Esophagus mucosa (tissue), 1 donor: ENCODE measurements at places on chromosomes 1 and 21. TPM values are rescaled to one million over a fixed set of nuclear protein-coding genes. Genes with fewer than 3 reads are reported as not detected.

DNA sequence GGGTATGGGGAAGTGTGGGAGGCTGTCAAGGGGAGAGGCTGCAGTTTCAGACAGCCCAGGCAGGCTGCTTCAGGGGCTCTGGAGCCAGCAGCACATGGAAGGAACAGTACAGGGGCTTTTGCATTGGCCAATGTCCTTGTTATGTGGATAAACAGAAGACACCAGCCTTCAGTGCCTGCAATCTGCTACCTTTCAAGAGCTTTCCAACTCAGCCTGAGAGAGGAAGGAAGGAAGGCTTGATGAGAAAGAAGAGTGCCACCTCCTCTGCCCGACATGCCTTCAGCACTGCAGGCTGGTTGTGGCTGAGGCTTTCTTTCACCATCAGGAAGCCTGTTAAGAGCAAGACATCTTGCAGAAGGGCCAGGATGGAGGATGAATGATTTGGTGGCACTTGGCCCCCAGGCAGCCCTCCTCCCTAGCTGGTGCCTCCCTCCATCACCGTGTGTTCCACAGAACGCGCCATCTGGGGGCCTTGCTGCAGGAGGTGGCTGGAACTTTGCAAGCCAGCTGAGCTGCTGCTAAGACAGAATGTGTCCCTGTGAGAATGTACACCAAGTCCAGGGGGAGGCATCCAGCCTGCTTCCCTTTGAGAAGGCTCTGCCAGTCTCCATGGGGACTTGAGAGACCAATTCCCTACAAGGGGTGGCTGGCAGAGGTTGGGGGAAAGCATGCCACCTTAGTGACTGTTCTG is 372.4 kb upstream of the PROX1 start:
- no peak for ATAC-seq

AGPAT3 gene
- total RNA-seq = 49.1 TPM

LHX8 gene
- total RNA-seq = not detected

DNA sequence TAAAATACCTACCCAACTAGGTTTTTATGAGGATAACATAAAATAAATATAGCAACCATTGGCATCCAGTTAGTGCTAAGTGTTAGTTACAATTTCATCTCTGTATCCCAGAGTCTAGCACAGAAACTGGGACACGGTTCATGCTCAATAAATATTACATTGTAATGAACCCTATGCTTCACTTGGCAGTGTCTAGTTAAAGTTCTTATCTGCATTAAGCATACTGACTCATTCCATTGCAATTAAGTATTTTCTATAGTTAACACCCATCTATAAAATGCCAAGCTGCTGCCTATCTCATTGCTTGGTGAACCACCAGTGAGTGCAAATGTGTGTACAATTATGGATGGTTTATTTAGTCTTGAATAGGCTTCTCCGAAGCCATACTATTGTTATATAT is 15.2 kb downstream of the CHML start:
- no peak for ATAC-seq

DNA sequence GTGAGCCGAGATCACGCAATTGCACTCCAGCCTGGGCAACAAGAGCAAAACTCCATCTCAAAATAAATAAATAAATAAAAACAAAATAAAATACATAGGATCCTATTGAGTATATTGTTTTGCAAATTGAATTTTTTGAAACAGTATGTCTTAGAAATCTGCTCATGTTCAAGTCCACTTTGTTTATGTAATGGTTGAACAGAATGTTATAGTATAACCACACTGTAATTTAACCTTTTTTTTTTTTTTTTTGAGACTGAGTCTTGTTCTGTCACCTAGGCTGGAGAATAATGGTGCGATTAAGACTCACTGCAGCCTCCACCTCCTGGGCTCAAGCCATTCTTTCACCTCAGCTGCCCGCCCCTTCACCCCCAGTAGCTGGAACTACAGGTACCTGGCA is 31.4 kb downstream of the PARK7 start:
- no peak for ATAC-seq

- ATAC-seq = no peak
Measured at GRCh38 chr1:20233394-20233793, 47.1 kb upstream of the PLA2G2C start.

DNA sequence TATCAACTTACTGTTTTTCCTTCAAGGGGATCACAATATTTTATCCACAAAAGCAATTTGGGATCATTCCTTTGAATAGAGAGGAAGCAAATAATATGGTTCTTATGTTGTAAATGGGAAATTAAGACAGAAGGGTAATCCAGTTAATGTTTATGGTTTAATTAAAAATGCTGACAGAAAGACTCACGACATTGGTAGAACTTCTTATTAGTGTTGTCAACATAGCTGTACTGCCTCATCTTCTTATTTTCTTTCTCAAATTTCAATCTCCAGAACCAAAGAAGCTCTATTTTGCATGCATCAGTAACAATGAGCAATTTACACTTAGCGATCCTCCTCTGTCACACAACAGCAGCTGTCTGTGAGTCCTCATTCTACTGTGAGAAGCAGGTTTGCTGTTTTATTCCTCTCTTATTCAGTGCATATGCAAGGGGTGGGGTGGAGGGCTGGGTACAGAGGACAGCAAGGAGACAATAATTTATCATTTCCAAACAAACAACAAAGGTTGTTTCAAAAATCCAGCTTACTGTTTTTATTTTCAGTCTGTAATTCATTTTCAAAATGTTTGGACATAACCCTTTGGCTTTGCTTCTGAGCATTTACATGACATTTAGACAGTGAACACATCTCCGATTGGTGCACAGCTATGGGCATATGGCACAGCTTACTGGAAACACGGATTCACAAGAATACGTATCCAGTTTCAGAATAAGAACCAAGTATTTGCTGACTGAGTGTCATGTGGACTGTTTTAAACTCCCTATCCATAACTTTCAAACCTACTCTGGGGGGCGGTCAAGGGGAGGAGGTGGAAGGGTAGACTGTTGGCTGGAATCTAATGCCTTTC is 335.9 kb downstream of the RGS7 start:
- no peak for ATAC-seq

- peak; percentile 30 for ATAC-seq
Measured at GRCh38 chr1:16440131-16440469, 424 bp upstream of the NECAP2 start.

DNA sequence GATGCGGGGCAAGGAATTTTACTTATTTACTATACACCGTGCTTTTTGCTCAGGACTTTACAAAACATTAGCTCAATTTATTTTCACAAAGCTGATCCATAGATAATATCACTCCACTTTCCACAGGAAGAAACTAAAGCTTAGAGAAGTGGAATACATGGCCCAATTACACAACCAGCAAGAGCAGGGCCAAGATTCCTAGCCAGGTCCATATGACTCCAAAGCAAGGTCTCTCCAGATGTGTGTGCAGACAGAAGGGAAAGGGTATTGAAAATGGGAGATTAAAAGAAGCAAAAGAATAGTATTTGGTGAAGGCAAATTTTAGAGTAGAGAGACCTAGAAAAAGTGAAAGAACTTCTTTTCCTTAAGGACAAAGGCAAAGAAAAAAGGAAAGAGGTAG is 30.4 kb downstream of the RGS8 start:
- no peak for ATAC-seq

DNA sequence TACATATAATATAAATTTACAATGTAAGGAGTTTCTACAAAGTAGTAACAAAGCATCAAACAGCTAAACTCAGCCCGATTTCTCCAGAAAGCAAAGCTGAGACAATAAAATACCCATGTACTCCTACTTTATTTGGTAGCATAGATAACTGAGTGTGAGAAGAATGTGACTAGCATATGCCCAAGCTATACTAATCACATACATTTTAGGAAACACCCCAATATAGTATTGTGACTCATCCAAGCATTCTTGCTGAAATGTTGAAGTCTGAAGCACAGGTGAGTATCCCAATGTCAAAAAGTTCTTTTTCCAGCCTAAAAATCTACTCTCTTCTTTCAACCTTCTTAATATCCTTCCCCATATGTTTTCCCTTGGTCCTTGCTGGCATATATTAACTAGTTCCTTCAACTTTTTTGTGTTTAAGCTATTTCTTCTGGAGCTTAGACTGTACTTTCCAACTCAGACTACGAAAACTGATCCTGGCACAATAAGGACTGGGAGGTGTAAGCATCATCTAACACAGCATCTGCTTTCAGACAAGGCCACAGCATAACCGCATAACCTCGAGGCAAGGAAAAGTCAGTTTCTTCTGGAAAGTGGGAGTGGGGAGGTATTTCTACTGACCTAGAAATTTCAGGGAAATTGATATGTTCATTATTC is 163.0 kb upstream of the RNPC3 start:
- ATAC-seq = no peak

GRCh38 chr1:172380441-172381244 is 39.8 kb upstream of the C1orf105 start:
- peak; percentile 61 for ATAC-seq

P3R3URF gene
- not detected for total RNA-seq

PPP1R12B gene
- 12.8 TPM for total RNA-seq

DNA sequence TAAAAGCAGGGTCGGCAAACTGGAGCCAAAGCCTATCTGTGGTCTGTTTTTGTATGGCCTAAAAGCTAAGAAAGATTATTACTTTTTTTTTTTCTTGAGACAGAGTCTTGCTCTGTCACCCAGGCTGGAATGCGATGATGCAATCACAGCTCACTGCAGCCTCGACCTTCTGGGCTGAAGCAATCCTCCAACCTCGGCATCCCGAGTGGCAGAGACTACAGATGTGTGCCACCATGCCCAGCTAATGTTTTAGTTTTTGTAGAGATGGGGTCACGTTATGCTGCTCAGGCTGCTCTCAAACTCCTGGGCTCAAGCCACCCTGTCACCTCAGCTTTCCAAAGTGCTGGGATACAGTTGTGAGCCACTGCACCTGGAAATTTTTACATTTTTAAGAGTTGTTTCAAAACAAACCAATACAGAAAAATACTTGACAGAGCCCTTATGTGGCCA is 6.5 kb upstream of the GLRX2 start:
- ATAC-seq = peak; percentile 65

DNA sequence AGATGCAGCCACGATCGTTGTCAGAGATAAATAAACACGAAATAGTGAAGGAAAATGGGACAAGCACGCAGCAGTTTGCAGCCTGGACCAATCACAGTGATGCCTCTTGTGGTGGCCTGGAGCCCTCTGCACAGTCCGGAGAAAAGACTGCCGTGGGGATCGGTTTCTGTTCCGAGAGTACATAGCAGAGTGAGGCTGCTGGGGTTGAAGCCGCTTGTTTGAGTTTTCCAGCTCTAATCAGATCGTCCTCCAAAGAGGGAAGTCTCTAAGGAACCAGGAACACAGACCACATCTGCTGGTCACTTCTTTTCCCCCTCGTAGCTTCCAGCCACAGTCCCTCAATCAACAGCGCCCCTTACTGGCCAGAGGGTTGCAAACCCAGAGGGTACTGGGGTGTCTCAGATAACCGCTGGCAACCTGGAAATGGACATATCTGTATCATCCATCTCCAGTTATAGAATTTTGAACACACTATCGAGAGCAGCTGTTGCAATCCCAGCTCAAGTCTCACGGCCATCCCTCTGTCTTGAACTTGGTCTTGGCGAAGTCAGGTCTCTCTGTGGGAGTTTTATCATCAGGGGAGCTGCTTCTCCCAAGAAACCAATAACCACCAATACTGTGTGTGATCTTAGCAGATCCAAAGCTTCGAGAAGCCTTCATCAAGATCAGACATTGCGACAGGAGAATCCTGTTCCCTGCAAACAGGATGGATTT is 57.4 kb downstream of the OLIG1 start:
- ATAC-seq = peak; percentile 65

DNA sequence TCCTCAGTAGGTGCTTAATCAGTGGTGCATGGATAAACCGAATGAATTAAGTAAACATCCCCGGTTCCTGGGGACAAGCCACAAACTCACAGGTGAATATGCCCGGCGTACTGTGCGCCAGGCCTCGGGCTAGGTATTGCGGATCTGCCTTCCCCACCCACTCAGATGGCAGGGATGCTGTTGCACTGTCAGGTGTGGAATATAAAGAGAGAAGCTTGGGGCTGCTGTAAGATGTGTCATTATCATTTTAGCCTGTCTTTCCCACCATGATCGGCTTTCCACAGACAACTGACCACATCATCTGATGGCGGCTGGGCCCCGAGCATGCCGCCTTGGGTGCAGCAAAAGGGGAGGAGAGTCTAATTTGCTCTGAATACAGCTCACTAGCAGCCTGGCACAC is 45.4 kb upstream of the LRP8 start:
- no peak for ATAC-seq

DNA sequence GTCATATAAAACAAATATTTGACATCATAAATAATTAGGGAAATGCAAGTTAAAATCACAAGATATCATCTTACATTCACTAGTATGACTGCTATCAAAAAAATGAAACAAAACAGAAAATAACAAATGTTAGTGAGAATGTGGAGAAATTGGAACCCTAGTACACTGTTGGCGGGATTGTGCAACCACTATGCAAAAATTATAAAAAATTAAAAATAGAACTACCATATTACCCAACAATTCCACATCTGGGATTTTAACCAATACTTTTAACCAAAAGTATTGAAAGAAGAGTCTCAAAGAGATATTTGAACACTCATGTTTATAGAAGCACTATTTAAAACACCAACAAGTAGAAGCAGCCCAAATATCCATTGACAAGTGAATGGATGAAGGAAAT is 797.2 kb upstream of the ADAMTS5 start:
- no peak for ATAC-seq

DNA sequence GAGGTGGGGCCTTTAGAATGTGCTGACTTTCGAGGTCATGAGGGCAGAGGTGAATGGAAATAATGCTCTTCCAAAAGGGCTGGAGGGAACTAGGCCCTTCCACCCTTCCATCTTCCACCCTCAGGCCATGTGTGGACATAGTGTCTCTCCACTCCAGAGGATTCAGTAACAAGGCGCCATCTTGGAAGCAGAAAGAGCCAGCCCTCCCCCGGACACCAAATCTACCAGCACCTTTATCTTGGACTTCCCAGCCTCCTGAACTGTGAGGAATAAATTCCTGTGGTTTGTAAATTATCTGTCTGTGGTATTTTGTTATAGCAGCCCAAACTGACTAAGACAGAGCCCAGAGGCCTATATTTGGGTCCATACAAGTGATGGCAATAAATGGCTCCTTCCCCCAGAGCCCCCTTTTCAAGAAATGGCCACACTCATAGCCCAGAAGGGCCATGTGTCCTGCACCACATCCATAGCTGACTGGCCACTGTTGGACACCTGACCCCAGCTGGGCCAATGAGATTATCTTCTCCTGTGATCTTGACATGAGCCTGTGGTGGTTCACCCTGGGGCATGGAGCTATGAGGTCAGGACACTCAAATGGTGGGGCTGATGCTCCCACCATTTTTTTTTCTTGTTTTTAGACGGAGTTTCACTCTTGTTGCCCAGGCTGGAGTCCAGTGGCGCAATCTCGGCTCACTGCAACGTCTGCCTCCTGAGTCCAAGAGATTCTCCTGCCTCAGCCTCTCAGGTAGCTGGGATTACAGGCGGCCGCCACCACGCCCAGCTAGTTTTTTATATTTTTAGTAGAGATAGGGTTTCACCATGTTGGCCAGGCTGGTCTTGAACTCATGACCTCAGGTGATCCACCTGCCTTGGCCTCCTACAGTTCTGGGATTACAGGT is 114.9 kb downstream of the RRAGC start:
- ATAC-seq = no peak
